ENCODE measurements at places on chromosomes 12 and 14. TPM values are rescaled to one million over a fixed set of nuclear protein-coding genes. Genes with fewer than 3 reads are reported as not detected.

SLC15A4 gene
- 47.7 TPM for total RNA-seq

LPCAT3 gene
- total RNA-seq = 12.9 TPM

GARIN6 gene
- not detected for total RNA-seq

MUCL1 gene
- not detected for total RNA-seq

DNA sequence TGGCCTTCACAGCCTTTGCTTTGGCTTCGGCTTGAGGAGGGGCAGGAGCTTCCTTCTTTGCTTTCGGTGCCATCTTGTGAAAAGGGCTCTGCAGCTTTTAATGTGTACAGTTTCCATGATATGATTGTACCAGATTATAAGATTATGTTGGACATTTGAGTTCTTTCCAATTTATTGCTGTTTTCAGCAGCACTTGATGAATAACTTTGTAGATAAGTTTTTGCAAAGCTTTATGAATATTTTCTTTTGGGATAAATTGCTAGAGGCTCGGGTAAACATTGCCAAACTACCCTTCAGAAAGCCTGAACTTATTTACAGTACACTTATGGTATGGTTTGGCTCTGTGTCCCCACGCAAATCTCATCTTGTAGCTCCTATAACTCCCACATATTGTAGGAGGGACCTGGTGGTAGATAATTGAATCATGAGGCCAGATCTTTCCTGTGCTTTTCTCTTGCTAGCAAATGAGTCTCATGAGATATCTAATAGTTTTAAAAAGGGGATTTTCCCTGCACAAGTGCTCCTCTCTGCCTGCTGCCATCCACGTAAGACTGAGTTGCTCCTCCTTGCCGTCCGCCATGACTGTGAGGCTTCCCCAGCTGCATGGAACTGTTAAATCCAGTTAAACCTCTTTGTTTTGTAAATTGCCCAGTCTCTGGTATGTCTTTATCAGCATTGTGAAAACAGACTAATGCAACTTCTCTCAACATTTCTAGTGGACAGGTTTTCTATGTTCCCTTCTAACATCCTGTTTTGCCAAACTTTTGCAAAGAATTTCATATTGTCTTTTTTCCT lies 70.4 kb downstream of the RCOR1 start:
- no peak for DNase-seq

GRCh38 chr14:80215756-80216581 lies 4.7 kb upstream of the DIO2 start:
- peak; percentile 6 for DNase-seq

DNA sequence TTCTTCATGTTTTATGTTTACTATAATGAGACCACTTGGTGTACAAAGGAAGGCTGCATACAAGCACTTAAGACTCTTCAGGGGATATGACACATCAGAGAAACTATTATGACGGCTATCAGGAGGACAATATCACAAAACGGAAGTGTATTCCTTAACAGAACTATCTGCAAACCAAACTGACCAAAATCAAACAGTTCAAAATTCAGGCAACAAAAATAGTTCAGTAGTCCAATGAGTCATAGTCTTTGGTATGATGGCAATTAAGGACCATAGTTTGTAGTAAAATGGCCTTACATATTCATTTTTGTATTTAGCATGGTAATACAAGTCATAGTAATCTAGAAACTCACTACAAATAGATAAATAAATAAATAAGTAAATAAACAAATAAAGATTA lies 1638.7 kb upstream of the SEL1L start:
- no peak for DNase-seq

GRCh38 chr12:12821975-12822374 lies 8.8 kb downstream of the DDX47 start:
- DNase-seq = no peak

- no peak for DNase-seq
Observed at GRCh38 chr12:21444193-21445146, 7.0 kb downstream of the PYROXD1 start.

- no peak for DNase-seq
Observed at GRCh38 chr12:77274926-77275325, 209.6 kb upstream of the E2F7 start.

GRCh38 chr14:31080056-31080455 lies 53.9 kb upstream of the STRN3 start:
- DNase-seq = no peak

GRCh38 chr12:88432531-88433490 lies 147.5 kb downstream of the KITLG start:
- DNase-seq = no peak

DNA sequence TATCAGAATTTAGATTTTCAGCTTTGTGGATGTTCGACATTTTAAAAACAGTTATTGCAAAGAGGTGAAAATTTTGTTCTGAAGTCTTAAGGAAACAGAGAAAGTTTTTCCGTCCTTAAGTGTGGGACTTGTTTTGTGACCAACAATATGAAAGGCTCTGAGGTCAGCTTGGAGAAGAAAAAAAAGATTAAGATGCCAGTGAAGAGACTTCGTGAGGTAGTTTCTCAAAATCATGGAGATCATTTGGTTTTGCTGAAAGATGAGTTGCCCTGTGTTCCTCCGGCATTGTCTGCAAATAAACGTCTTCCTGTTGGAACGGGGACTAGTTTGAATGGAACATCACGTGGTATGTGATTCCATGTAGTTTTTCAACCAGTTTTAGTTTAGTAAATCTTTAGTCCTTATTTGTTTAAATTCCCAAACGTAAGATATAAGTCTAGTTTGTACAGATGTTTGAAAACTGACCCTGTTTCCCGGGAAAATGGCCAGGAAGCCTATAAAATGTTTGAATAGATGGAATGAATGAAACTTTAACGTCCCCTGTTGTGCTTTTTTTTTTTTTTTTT lies 682 bp downstream of the KIAA0586 start:
- peak; percentile 63 for DNase-seq

GRCh38 chr12:70722584-70723343 lies 85.5 kb upstream of the PTPRB start:
- no peak for DNase-seq

DNA sequence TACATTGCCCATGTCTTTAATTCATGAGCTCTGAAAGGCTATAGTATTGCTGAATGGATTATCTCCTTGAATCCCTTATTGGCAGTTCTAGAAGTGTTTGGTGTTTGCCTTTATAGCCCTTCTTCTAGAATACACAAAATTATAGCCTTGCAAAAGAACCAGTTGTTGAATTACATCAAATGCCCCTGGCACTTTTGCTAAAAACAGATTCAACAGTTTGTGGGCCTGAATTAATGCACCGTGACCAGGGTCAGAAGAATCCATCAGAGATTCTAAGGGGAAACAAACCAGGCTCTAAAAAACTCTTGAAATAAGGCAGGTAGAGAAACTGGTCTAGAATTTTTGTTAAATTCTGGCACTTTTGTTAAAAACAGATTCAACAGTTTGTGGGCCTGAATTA lies 197.8 kb downstream of the SOX5 start:
- DNase-seq = no peak
